ENCODE measurements at places on chromosomes 1 and 21.

DNA sequence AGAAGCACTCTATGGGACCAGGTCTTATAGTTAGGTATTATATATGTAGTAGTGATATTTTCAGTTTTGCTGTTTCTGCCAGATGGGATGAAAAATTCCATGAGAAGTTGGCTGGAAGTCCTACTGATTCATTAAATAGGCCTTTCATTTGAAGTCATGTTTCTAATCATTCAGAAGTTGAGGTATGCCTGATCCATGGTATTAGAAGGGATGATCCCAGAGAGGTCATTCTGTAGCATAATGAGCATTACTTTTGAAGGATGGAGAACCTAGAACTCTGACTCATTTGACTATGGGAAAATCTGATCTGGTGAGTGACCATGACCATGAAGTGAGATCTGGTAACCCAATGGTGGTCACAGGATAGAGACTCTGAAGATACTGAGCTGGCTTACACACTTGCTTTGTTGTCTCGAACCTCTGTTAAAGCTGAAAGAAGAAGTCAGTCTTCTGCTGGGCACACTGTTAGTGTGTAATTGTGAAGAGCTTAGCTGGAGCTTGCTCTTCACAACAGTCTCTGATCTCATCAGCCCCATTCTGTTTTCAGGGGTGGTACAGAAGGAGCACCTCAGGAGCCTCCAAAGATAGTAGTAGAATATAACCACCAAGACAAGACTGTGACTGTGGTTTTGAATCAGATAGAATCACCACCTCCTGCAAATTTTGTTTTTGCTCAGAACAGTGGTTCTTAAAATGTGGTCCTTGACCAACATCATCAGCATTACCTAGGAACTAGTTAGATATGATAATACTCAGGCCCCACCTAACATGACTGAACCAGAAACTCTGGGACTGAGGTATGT is 9.0 kb downstream of the MGST3 start:
- no peak for DNase-seq

DNA sequence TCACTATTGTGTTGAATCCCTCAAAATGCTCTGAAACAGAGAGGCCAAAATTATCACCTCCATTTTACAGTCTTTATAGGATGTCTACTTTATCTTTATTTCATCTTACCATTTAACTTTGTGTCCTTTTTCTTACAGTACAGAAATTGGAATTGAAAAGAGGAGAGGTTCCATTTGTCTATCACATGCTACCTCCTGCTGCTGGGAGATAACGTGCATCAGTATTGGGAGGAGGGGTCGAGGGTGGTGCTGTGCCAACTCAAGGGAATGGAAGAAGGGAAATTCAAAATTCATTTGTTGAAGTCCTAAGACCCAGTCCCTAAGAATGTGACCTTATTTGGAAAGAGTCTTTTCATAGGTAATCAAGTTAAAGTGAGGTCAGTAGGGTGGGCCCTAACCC is 85.3 kb downstream of the HHIPL2 start:
- no peak for DNase-seq

DNA sequence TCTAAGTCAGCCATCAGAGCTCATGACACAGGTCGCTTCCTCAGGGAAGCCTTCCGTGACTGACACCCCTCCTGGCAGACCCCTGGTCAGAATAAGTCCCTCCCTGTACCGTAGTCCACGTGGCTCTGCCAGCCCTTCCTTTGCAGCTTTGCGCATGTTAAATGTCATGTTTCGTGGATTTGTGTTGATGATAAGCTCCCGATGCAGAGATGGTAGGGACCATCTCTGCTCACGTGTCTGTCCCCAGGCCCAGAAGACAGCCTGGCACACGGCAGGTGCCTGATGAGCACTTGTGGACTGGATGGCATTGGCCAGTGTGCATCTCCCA is 75.9 kb downstream of the DHRS3 start:
- no peak for DNase-seq

- peak; percentile 14 for DNase-seq
These were observed 98.5 kb downstream of the RERE start for GRCh38 chr1:8718850-8719361.
